ENCODE measurements at places on chromosomes 12 and 14.
A peak's percentile ranks its signal among the peaks of the same experiment; 100 is the strongest.

DNA sequence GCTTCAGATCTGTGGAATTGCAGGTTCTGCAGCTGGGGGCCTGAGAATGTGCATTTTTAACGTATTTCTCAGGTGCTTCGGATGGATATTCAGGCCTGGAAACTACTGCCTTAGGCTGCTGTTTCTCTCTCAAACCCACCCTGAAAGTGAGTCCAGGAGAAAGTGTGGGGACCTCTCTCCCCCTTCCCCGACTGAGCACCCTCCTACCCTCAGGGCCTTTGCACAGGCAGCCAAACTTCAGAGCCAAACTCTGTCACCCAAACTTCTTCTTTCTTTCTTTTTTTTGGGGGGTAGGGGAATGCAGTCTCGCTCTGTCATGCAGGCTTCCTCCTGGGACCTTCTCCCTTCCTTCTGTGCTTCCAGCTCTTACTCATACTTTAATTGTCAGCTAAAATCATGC lies 82.4 kb upstream of the FBXO21 start:
- DNase-seq, result no peak

DNA sequence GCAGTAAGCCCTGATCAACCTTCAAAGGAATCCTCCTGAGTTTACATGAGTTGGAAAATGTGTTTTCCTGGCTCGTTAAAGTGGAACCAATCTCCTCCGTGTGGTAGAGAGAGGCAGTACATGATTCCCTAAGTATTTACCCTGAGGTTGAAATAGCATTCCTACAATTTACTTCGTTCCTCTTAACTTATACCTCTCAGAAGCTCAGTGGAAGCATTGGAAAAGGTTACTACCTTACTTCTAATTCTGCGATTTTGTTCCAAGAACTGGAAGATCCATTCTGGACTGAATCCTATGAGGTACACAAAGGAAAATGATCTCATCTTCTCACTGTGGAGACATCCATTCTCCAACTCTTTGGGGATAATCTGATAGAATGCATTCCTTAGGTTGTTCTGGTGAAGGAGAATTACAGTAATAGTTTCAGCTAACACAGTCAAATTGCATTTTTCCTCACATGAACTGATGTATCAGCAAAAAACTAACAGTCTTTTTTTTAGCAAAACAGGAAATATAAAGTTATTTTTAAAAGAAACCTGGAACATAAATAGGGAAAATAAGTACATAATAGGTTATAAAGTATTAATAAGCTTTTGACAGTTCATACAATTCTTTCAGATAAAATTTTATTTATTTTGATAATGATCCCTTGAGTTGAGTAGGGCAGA lies 475.6 kb downstream of the PDZRN4 start:
- DNase-seq, result no peak

DNA sequence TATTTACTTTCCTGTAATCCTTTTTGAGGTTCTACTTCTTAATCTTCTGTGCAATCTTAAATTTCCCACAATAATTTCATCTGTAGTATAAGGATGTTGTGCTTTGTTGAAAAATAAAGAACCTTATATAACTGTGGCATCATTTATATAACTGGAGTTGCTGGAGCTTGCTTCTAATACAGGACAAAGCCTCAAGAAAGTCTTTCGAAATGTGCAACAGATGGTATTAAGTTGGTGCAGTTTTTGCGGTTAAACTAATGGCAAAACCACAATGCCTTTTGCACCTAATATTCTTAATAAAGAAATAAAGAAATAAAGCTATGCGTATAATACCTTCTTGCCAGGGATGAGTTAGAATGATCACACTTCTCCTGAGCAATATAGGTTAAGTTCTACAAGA lies 180.0 kb downstream of the KITLG start:
- DNase-seq, result no peak

DNA sequence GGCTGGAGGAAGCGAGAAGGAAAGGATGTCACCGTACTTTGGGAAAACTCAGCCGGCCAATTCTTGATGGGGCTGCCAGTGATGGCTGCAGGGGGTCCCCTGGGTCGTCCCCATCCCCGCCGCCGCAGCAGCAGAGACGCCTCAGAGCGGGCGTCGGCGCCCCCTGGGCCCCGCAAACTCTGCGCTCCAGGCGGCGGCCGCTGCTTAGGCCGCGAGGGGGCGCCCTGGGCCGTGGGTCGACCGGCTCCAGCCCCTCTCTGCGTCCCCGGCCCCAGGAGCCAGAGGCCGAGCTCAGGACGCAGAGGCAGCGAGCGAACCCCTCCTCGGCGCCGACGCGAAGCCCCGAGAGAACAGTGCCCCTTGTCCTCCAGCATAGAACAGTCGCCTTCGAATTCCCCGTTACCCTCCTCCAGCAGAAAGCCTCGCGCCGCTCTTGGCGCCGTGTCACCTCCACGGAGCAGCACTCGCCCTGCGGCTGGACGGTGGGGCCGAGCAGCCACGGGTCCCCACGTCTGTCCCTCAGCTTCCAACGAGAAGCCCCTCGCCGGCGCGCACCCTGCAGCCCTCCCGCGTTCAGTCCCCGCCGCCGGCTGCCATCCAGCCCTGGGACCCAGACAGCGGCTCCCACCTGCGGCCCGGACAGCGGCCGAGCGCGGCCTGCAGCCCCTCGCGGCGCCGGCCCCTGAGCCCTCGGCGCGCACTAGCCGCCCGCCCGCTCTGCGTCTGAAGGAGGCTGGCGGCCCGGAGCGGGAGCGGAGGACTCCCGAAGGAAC lies 106.6 kb downstream of the PRICKLE1 start:
- DNase-seq, result peak; percentile 90

GRCh38 chr14:61877035-61877390 lies 114.8 kb downstream of the SNAPC1 start:
- no peak for DNase-seq

- DNase-seq, result no peak
Measured at GRCh38 chr12:110001596-110001995, 2.4 kb downstream of the ANKRD13A start.

GRCh38 chr12:11174022-11174421 lies 3.0 kb downstream of the SMIM10L1 start:
- no peak for DNase-seq

DNA sequence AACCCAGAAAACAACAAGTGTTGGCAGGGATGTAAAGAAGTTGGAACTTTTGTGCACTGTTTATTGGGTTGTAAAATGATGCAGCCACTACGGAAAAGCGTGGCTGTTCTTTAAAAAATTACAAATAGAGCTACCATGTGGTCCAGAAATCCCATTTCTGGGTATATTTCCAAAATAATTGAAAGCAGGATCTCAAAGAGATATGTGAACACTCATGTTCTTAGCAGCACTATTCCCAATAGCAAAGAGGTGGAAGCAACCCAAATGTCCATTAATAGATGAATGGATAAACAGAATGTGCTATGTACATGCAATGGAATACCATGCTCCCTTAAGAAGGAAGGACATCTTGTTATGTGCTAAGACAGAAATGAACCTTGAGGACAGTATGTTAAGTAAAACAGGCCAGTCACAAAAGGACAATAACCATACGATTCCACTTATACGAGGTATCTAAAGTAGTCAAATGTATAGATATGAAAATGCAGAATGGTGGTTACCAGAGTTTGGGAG lies 249.5 kb downstream of the PHLDA1 start:
- no peak for DNase-seq

GRCh38 chr14:75120541-75121291 lies 6.1 kb downstream of the NEK9 start:
- no peak for DNase-seq

DNA sequence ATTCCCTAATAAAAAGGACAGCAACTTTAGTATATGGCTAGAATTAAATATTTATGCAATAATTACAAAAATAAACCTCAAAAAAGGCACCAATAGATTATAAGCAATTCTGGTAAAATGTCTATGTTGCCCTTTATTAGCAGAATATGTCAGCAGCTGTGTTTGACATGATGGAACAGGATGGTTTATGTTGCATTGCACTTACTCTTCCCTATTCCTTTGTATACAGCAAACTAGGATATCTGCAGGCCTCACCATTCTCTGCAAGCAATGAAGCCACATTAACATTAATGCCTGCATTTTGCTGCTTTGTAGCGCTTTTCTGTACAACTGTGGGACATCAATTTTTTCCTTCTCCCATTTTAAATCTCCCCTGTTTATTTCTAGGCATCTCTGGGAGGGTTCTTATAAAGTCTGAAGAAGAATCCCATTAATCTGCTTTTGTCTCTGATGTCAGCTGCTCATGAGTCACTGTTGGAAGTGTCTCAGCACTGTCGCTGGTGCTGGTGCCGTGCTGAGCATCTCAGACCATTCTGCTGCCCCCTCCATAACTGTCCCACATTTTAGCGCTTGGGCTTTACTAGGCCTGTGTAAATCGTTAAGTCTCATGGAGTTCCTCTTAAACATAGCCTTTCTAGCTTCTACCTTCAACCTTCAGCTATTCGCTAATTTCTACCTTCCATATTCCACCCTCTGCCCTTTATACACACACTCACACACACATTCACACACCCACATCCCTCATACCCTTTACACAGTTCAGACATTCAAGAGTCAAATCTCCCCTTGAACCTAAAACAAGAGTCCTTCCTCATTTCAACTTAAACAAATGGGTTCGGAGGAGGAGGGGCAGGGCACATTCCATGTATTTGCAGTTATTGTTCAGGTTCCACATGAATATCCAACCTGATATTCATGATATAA lies 64.4 kb upstream of the TRHDE start:
- DNase-seq, result no peak

- no peak for DNase-seq
Measured at GRCh38 chr12:12214635-12215131, 52.2 kb downstream of the LRP6 start.

GRCh38 chr12:24778486-24779304 lies 170.2 kb downstream of the BCAT1 start:
- DNase-seq, result no peak

DNA sequence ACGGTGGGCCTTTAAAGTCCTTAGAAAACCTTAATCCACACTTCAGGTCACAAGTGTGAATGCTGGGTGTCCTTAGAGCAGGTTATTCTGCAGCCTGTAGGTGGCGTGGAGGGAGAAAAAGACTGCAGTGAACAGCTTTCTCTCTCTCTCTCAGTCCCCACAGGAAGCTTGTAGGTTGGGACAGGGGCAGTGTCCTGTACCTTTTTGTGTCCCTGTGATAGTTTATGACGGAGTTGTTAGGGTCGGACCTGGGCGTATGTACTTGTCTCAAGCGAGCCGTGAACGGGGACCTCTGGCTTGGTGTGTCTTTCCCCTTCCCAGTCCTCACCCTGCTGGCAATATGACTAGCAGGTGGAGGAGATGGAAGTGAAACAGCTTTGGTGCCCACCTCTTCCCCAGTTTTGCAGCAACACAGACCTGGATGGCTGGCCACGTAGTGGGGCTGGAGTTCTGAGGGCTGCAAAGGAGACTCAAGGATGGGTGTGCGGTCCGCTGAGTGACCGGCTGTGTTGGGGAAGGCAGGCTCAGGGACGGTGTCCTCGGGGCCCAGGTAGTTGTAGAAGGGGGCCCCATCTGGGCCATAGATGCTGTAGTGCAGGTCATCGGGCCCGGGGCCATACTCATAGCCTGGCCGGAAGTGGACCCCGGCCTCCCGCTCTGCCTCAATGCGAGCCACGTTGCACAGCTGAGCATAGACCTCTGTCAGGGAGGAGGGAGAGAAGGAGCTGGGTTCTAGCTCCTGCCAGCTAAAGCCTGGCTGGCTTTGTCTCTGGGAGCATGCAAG lies 8.9 kb downstream of the ISCA2 start:
- peak; percentile 32 for DNase-seq

DNA sequence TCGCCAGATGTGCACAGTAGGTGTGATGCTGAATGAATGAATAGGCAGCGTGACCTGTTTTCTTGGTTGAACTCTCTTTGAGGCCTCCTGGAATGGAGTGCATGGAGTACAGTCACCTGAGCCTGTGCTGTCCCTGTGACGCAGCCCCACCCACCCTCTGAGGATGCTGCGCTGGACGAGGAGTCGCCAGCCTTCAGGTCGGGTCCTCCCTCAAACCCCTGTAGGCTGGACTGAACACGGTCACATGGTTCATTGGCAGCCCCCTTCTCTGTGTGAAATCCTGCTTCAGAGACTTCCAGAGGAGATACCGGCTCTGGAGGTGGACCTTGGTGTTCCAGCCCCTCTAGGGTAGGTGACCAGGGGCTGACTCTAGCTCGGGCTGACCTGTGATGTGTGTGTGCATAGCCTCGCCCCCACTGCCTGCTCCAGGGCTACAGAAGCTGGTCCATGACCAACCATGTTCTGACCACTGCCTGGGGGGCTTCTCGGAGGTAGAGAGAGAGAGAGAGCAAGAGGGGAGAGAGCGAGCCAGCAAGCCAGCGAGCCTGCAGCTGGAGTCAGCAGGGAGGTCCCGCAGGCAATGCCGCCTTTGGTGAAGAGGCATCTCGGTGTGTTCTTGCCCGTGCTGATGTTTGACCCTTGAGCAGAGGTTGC lies 158.0 kb upstream of the RTL1 start:
- DNase-seq, result no peak

DNA sequence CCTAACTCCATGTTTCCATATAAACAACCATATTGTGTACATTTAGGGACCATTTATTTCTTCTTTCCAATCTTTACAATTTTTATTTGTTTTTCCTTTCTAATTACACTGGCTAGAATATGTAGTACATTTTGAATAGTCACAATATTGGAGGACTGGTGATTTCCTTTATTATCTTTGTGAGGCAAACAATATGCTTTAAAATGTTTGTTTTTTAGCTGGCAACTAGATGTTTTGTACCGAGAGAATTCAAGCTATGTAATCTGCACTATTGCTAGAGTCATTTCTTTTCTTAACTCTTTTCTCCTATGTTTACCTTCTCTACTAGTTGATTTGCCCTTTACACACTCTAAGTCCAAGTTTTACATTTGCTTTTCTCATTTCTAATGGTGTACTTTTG lies 13.3 kb upstream of the NTN4 start:
- DNase-seq, result no peak

DNA sequence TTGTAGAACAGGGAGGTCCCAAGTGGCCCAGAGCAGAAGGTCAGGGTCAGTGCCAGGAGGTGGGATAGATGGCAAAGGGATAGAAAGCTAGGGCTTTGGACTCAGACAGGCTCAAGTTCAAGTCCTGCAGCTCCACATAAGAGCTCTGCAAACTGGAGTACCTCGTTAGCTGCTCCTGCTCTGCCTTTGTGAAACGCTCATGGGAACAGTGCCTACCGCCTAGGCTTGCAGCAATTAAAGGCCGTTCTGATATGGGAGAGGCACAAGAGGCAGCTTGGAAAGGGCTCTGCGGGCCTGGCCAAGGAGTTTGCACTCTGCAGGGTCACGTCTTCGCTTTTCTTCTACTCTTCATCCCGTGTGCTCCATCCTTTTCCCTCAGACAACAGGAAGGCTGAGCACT lies 54.1 kb downstream of the MAP1LC3B2 start:
- DNase-seq, result no peak

GRCh38 chr12:6450091-6450868 lies 1.6 kb upstream of the TAPBPL start:
- DNase-seq, result no peak

Measured in ovary (tissue), 10 donors.